CD4-positive, alpha-beta T cell treated with Interleukin-6 for 4 hours (primary cell): ENCODE measurements at places on chromosomes 3 and 15.
A peak's percentile ranks its signal among the peaks of the same experiment; 100 is the strongest.

GRCh38 chr15:48721061-48721810 lies 75.7 kb upstream of the FBN1 start:
- DNase-seq = no peak

DNA sequence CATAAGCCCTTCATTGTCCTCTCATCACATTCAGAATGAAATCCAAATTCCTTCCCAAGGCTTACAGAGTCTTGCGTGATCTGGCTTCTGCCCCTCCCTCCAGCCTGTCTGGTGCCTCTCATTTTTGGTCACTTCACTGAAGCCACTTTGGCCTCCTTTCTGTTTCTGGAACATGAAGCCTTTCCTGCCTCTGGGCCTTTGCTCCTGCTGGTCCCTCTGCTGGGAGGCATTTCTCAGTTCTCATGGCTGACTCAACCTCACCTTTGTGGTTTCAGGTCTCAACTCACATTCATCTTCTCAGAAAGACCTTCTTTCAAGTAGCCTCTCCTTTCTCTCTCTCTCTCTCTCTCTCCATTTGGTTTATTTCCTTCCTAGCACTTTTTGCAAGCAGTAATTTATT lies 43.9 kb upstream of the BHLHE40 start:
- no peak for DNase-seq

DNA sequence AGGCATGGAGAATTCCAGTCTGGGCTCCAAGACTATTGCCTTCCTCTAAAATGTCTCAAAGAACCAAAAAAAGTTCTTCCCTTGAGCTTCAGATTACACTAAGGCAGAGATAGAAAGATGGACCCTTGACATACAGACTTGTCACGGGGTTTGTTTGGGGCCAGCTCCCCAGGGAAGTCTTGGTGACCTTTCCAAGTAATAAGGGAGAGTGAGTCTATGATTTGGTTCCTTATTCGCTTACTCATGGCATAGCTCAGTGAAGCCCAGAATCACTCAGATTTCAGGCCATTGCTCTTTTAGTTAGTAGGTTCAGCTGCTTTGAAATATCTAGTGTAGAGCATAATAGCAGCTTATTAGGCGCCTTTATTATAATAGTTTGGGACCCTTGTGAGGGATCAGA lies 90.3 kb downstream of the PLCL2 start:
- no peak for DNase-seq

GRCh38 chr15:77759896-77760592 lies 127.3 kb upstream of the LINGO1 start:
- no peak for DNase-seq

GRCh38 chr3:10762611-10763247 lies 53.3 kb upstream of the SLC6A11 start:
- DNase-seq = no peak

DNA sequence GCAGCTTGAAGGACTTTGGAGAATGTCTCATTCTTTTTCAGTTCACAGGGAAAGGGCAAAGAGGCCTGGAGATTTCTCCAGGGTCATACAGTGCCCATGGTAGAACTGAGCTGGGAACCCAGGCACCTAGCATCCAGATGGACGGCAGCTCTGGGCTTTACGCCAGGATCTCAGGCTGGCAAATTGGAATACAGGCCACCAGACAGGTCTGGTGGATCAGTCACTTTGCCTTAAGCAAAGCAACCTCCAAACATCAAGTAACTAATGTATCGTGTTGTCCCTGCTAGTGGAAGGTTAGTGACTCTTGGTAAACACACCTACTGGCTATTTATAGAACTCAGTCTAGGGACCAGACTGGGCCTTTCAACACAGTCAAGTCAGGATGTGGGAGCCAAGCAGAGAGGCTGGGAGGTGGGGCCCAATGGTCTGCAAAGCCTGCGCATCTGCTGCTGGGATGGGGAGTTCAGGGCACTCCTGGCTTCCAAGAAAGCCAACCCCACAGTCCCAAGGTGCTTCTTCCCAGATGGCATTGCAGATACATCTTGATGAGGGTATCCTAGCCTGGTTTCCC lies 30.2 kb downstream of the RPLP1 start:
- DNase-seq = no peak

GRCh38 chr3:180280555-180280954 lies 243.8 kb upstream of the PEX5L start:
- DNase-seq = no peak

DNA sequence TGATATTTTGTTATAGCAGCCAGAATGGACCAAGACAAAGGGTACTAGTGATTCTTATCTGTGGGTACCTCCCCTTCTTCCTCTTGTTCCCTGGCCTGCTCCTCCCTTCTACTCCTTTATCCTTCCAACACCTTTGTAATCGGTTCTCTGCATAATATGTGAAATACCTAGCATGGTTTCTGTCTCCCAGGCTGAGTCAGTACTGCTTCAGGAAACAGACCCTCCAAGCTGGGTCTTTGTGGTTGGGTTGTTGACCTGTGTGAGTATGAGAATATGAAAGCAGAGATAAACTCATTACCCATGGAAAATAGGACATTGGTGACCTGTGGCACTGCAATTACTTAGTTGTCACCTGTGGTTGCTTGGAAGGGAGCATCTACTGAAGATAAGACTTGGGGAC lies 69.3 kb upstream of the KLF13 start:
- DNase-seq = no peak

DNA sequence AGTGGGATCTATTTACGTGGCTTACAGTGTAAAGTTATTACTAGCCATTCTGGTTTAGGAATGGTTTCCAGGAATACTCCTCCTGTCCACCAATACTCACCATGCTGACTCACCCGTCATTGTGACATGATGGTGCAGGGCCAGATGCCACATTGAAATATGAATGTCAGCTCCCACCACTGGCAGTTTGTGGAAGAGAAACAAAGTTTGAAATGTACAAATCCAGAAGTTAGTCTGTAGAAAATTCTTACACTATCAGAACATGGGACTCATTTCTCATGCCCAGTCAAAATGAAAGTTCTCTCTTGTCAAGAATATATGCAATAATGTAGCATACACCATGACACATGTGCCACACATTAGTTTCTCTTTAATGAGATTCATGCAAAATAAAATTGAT lies 14.4 kb upstream of the TSPAN3 start:
- no peak for DNase-seq

DNA sequence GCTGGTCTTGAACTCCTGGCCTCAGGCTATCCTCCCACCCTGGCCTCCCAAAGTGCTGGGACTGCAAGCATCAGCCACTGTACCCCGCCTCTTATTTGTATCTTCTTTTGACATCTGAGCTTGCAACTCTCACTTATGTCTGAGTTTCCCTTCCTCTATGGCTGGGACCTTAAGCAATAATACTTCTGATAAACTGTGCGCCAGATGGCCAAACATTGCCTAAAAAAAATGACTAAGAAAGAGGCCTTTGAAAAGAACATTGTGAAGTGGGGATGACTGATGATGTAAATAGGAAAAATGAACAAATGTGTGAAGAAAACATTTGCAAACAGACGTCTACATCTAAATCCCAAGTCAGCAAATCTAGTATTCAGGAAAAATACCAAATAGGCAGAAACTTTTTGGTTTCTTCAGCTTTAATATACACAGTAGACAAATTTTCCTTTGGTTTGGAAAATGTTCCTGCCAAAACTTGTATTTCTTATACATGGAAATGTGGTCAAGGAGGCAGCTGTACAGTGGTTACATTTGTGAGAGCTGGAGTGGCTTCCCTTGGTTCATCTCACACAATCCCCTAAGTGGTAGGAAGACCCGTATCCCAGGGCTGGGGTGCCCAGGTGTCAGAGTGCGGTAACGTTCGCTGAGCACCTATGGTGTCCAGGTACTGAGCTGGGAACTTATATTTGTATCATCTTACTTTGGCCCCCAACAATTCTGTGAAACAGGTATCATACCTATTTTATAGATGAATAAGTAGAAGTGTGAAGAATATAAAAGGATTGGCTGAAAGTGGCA lies 11.6 kb upstream of the TFRC start:
- no peak for DNase-seq

DNA sequence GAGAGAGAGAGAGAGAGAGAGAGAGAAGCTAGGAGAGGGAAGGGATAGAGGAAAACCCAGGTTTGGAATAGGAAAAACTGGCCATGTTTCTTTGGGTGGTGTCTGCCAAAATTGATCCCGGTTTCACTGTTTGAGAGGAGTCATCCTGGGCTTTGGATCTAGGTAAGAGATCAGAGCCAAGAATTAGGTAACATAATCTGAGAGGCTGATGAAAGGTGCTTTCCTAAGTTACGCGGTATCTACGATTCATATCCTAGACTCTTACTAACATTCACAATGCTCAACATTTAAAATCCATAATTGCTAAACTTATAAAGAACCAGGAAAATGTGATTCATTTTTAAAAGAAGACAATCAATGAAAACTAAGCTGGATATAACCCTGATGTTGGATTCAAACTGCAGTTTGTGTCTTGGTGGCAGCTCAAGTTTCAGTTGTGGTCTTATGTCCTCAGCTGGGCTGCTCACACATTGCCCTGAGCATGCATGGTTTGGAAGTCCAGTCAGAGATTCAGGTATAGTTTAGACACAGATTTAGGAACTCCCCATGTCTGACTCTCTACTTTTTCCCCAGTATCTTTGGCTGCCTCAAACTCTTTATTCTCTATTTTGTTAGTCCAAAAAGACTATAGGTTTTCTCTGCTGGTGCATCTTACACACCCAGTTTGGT lies 42.5 kb upstream of the FMN1 start:
- no peak for DNase-seq

DNA sequence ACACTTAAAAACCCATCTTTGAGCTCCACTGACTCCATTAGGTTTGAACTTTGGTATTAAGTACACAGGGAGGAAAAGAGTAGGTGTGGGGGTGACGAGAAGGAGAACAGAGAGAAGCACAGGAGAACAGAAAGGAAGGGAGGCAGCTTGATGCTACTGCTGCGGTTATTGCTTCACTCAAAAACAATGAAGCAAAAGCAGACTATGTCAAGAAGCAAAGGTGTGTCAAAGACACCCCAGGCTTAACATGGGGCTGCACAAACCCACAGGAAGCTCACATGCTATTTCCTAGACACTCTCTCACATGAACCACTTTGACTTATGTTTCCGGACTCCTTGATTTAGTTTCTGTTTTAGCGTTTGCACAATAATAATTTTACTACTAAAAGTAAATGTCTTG lies 961.0 kb upstream of the CFAP20DC start:
- DNase-seq = peak; percentile 75

GRCh38 chr3:116614795-116615362 lies 94.7 kb upstream of the TUSC7 start:
- DNase-seq = no peak

DNA sequence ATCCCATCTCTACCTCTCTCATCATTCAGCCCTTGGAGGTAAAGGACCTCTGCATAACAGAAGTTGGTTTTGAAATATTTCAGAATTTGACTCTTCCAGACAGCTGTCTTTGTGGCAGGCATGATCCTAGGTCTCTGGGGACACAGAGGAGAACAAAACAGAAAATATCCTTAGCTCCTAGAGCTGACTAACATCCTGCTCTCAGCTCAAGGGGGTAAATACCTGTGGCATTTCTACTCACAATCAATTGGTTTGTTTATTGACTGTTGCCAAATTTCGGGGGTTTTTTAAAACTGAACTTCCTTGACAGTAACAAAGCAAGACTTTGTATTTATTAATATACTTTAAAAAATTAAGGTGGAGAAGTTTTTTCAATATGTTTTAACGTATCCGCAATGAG lies 78.8 kb downstream of the EOMES start:
- DNase-seq = no peak

GRCh38 chr3:194925614-194926013 lies 239.9 kb downstream of the FAM43A start:
- DNase-seq = no peak

GRCh38 chr3:24551626-24552025 lies 57.0 kb upstream of the THRB start:
- DNase-seq = no peak

DNA sequence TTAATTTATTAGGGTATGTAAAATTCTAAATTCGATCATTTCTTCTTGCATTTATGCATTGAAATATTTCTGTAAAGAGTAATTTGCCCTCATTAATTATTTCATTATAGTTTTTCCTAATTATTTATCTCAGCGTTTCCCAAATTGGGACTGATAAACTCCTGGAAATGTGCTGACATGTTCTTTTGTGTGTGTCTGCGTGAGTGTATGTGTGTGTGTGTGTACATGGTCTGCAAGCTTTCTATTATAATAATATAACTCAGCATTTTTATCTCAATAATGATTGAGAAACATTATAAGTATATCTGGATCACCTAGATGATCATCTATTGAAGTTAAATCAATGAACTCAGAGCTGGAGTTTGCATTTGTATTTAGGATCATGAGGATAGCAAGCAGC lies 38.7 kb downstream of the TMEM45A start:
- no peak for DNase-seq

DNA sequence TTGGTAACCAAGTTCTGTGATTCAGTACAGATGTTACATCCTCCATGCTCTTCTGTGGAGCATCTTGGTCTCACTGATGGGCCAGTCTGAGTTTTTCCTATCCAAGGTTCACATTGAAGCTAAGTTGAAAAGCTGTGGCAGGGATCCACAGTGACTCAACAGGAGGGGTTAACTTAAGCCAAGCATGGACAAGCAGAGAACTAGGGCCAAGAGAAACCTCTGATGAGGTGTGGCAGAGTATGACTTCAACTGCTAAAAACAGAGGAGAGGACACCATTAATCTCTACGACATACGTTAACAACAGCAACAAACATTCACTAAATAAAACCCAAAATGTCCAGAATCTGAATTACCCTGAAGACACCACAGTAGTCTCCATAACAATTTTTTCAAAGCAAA lies 268.1 kb upstream of the UBE2E2 start:
- DNase-seq = no peak

- no peak for DNase-seq
These were observed 368.0 kb downstream of the MFSD1 start for GRCh38 chr3:159169828-159170227.

DNA sequence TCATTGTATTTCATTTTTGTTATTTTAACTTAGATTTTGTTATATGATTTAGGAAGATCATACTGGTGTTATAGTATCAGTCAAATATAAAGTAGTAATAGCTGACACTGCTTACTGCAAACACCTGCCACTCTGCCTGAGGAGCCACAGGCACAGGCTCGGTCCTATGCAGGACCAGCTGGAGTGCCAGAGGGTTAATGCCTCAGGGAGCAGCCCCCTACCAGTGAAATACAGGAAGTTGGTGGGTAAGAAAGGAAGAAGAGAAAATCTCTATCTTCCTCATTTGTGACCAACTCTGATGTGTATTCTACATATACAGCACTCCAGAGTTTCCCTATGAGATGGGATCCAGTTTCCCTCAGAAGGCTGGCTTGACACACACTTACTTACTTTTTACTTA lies 593.3 kb downstream of the UNC13C start:
- no peak for DNase-seq

- no peak for DNase-seq
These were observed 406.2 kb downstream of the RBMS3 start for GRCh38 chr3:29686889-29687592.

GRCh38 chr3:189588070-189588469 lies 43.1 kb upstream of the TP63 start:
- DNase-seq = no peak

- no peak for DNase-seq
These were observed 116.5 kb downstream of the THSD4 start for GRCh38 chr15:71231758-71232157.

DNA sequence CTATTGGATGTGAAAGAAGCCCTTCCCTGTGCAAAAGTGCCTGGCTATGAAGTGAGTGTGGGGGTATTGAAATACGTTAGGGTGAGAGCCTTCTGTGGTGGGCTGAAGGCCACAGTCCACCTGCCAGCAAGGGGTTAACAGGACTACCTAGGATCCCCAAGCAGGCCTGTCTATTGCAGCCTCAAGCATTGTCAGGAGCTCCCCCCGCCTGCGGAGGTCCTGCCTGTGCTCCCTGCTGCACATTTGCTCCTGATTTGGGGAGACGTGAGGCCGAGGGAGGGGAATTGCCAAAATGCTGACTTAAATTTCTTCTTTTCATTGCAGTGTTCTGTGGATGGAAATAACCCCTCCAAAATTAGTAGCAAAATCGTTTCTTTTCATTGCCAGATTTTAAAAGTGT lies 56.2 kb downstream of the GABRG3 start:
- no peak for DNase-seq
